ENCODE measurements at places on chromosomes 6 and 20.

DNA sequence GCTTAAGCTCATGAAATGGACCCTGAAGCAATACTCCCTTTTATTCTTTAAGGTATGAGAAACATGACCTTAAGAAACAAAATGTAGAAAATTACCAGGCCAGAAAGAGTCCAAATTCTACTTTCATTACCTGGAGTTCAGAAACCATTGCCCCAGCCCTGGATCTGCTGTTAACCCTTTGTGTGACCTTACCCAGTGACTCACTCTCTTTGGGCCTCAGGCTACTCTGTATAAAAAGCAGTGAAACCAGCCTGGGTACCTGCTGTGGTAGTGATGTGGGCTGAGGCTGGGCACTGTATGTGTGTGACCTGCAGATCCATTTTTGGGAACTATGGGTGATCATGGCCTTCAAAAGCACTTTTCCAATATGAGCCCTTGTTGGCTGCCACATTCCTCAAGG is 47.2 kb downstream of the SLC9A8 start:
- no peak for DNase-seq

GRCh38 chr6:2716936-2717700 is 33.6 kb downstream of the MYLK4 start:
- DNase-seq: no peak

GRCh38 chr6:127207591-127208120 is 59.0 kb upstream of the RNF146 start:
- no peak for DNase-seq

- no peak for DNase-seq
Observed at GRCh38 chr6:113511100-113511499, 346.0 kb upstream of the MARCKS start.

DNA sequence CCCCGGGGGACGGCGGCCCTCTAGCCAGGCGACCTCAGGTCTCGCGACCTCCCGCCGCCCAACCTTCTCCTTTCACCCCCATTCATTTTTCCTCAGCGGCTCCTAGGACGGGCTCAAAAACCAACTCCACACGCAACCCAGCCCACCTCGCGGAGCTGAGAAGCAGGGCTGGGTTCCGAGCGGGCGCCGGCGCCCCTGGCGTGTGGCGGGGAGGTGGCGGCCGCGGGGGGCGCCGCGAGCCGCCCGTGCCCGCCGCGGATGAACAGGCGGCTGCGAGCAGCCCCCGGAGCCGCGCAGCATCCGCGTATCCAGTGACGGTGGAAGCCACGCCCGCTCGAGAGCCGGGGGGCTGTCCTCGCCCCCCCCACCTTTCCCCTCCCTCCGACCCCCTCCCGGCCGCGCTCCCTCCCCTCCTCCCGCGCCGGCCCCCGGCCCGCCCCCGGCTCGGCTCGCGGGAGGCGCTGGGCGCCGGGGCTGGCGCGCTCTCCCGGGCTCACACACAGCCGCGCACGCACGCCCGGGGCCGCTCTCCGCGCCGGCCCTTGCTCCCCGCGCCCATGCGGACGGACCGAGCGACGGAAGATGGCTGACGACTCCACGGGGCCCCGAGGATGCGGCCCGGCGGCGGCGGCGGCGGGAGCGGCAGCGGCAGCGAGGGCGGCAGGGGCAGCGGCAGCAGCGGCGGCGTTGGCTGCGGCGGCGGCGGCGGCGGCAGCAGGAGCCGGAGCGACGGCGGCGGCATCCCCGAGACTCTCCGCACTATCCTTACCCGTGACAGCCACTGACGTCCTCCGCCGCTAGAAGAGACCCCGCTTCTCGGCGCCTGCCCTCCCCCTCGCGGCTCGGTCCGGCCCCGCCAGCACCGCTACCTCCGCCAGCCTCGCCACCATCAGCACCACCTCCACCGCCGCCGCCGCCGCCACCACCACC is at the start of gene SOBP:
Gene SOBP (plus strand): TSS at position 482 of the 930 bp plus-strand sequence. CDS start 500 bp downstream, outside the sequence.
- no peak for DNase-seq

DNA sequence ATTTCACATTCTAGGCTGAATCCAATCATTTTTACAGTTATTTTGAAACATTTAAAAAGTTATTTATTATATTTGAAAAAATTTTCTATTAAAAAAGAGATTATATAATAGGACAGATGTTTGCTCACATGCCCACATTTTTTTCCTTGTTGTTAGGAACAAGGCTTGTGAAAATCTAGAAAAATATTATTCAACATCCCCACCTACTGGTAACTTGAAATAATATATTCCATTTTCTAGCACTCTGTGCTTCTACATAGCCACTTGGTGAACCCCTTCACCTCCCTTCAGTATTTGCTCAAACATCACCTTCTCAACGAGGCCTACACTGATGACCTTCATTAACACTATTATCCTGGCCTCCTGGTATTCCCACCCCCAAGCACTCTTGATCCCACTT is 18.3 kb upstream of the GPRC6A start:
- DNase-seq: no peak

GRCh38 chr6:17928514-17929430 is 58.7 kb downstream of the KIF13A start:
- no peak for DNase-seq

DNA sequence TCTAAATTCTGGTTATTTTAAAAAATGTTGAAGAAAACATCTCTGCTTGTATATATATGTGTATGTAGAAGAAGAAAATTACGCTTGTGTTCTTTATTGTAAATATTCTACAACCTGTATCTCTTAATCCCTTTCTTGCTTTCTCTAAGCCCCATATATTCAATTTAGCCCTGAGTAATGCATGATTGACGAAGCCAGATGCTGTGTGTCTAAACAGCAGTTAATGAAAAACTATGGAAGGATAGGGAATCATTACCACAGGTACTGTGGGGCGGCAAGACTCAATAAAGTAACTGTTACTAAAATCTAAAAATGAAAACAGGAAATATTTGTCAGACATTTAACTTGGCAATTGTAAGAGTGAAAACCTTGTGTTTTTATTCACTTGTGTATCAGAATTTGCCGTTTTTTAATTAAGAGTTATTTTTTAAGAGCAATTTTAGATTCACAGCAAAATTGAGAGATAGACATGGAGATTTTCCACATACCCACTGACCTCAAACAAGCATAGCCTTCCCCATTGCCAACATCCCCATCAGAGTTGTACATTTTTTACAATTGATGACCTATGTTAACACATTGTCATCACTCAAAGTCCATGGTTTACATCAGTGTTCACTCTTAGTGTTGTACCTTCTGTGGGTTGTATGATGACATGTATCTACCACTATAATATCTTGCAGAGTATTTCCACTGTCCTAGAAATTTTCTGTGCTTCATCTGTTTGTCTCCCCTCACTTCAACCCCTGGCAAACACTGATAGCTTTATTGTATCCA is 76.7 kb downstream of the BCKDHB start:
- no peak for DNase-seq

DNA sequence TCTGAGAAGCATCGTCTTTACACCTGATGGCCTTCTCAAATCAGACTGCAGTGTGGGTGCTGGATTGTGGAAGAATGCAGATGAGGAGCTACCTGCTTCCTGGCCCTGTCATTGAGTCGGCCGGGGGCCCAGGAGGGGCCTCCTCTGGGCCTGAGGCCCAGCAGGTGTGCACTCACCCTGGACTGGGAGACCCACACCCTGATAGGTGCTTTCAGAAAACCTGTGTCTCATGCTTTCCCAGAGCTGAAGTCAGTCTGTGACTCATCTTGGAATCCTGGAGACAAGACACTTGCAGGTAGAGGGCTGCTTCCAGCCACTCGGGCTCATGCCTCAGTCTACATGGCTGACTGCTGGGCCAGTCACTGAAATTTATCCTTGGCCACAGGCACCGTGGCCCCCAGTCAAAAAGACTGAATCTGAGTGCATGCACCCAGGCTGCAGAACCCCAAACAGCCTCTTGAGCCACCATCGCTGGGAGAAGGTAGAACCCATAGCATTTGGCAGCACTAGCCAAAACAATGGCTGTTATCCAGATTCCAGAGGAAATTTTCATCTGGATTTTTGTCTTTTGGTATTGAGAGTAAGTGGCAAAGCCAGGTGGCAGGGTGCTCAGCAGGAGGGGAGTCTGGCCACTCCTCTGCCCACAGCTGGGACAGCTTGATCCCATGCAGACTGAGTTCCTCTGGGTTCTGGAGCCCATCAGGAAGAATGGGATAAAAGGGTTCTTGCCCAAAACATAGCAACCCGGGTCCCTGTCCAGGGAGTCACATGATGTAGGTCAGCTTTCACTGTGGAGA is 182.0 kb upstream of the CST7 start:
- DNase-seq: no peak

- DNase-seq: no peak
Observed at GRCh38 chr6:3885262-3886036, 36.3 kb downstream of the FAM50B start.

- DNase-seq: no peak
Observed at GRCh38 chr6:67653561-67653960, 981.5 kb upstream of the ADGRB3 start.

DNA sequence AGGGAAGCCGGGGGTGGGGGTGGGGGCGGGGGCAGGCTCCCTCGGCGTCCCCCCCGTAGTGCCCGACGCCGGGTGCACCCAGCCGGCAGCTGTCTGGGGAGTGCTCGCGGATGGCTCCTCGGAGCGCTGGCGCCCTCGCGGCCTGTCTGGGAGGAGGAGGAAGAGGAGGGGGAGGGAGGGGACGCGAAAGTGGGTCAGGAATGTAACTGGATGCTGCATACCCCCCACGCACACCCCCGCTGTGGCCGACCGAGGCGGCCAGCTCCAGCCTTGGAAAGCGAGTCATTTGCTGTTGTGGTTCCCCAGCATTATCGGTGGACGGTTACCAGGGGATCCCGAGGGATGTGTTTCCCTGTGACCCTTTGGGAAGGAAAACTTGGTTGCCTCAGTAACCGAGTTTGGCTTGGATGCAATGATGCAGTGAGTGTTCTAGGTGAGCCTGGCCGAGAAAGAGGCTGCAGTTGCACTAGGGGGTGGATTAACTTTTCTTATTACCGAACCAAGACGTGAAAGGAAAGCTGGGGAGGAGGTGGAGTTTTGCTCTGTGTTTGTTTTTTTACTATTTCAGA is 55.2 kb upstream of the RREB1 start:
- DNase-seq: no peak

DNA sequence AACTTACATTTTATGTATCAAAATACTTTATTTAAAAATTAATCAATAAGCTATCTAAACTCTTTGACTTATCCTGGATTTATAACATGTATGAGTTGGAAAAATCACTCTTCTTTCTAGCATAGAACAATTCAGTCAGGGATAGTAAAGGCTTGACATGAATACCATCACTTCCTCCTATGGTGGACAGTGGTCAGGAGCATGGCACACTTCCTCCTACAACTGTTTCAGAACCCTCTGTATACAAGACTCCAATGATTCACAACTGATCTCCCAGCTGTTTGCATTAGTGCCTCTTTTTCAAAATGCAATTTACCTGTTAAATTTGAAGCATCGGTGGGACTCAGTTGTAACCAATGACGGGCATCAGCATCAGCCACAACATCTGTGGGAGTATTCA is 129.7 kb downstream of the RALGAPA2 start:
- no peak for DNase-seq

DNA sequence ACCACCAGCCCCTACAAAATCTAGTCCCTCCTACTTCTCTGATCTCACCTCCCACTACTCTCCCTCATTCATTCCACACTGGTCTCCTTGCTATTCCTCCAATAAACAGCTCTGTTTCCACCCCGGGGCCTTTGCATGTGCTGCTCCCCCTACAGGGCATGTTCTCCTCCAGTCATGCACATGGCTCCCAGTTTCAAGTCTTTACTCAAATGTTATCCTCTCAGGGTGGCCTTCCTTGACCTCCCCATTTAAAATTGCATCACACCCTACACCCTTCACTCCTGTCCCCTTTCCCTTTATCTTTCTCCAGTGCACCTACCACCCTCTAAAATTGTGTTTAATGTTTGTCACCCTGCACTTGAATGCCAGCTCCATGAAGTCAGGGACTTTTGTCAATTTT is 174.5 kb downstream of the MRPL14 start:
- DNase-seq: no peak

DNA sequence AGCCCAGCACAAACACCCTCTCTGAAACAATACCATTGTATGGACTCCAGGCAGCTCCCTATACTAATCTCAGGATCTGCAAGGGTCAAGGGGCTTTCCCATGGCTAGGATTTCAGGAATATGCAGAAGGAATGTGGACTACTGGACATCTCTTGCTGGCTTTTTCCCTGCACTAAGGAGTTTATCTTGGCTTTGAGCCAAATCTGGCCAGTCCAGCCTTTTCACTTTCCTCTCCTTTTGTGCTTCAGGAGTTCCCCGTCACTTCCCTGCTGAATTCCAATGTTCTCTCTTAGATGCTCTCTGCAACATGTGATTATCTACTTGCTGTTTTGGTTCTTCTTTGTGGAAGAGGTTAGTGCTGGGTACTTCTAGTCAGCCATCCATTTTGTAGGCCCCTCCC is 568.2 kb downstream of the HDGFL1 start:
- DNase-seq: no peak

DNA sequence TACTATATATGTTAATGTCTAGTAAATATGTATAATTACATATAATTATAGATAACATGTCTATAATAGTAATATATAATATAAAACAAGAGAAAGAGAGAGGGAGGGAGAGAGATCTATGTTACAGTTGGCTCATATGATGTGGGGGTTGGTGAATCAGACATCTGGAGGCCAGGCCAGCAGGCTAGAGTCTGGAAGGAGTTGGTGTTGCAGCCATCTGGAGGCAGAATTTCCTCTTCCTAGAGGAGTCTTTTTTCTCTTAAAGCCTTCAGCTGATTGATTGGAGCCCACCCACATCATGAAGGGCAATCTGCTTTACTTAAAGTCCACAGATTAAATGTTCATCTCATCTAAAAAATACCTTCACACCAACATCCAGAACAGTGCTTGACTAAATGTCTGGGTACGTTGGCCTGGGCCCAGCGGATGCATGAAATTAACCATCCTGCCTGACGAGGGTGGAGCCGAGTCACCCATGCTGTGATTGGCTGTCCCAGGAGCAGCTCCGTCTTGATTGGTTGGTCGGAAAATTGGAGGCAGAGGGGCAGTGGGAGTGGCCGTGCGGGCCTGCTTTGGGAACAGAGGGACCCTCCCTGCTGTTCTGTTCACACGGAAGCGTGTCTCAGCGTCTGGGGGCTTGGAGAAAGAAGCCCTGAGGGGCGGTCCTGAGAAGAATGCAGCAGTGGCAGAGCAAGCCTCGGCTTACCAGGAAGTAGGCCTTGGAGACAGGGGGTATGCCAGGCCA is 392.4 kb downstream of the QKI start:
- no peak for DNase-seq

- no peak for DNase-seq
Observed at GRCh38 chr20:63977739-63978276, 1.6 kb downstream of the SAMD10 start.
